Stimulated activated CD8-positive, alpha-beta memory T cell treated with anti-CD3 and anti-CD28 coated beads, Interleukin-4, amount 100 ng/mL, for 24 hours (primary cell): ENCODE measurements at places on chromosomes 7 and 10.

DNA sequence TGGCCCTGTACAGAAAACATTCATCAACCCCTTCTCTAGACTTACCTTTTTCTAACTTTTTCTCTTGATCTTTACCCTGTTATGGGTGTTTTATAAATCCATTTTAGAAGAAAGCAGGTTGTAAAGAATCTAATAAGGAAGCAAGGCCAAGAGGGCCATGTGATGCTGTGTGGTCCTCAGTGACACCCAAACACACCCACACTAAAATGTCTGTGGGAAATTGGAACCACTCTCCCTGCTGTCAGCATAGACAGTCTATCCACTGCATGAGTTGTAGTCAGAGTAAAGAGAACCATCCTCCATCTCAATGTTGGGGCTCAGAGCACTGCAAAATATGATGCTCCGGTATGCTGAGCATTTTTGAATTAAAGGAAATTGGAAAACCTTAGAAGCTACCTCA is 235.5 kb downstream of the SKIDA1 start:
- no peak for DNase-seq

DNA sequence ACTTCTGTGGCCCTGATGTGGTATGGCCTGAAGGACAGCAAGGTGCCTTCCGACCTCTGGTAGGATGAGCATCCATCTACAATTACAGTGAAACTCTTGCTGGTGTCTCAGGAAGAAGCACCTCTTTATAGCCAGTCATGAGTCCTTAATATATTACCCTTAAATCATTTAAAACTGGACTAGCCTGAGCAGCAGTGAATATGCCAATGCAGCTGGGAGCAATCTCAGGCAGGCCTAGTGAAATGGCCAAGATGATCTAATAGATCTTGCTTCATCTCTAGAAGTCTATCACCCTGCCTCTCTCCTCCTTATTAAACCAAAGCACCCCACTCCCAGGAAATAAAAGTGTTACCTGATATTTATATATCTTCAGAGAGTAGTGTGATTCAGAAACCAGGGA is 66.7 kb upstream of the SORCS3 start:
- DNase-seq, result no peak

- no peak for DNase-seq
Observed at GRCh38 chr7:79296553-79297320, 156.7 kb downstream of the MAGI2 start.

- no peak for DNase-seq
Observed at GRCh38 chr10:126945351-126946030, 40.3 kb downstream of the DOCK1 start.

- DNase-seq, result no peak
Observed at GRCh38 chr7:110541962-110542361, 549.0 kb upstream of the LRRN3 start.

- no peak for DNase-seq
Observed at GRCh38 chr10:123997486-123998196, 95.8 kb downstream of the CHST15 start.
